ENCODE measurements at places on chromosomes 2 and 18.

DNA sequence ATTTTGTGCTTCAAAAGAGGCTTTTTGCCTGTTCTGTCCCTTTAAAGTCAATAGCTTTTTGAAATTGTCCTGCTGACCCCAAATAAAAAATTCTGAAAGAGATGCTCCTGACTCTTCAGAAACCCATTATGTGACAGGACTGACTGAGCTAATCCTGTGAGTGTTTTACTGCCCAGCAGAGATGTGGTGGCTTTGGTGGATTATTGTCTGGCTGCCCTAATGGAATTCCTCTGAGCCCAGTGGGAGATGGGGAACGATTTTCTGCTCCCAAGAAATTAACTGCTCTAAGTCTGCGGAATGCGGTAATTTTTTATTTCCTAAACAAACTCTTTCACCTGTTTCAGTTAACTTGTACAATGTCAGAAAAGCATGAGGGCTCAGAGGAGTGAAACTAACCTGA, 258.2 kb downstream of the IKZF2 start:
- no peak for DNase-seq

GRCh38 chr2:193627187-193627926, 1432.6 kb upstream of the TMEFF2 start:
- DNase-seq = no peak

- no peak for DNase-seq
Observed at GRCh38 chr18:13231151-13231550, 12.6 kb downstream of the LDLRAD4 start.

- DNase-seq = peak; percentile 38
Observed at GRCh38 chr2:126527836-126528490, 128.0 kb upstream of the GYPC start.

DNA sequence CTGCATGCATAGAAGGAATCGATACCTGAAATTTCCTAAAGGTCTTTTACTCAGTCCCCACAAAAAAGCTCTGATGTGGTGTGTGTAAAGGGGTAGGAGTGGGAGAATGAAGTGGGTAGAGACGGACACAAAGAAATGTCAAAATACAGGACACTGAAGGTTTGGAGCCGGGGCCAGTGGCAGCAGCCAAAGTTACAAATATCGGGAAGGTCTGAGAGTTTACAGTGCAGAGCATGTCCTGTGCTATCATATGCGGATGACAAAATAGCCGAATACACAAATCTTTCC, 89.9 kb upstream of the STON1 start:
- no peak for DNase-seq

DNA sequence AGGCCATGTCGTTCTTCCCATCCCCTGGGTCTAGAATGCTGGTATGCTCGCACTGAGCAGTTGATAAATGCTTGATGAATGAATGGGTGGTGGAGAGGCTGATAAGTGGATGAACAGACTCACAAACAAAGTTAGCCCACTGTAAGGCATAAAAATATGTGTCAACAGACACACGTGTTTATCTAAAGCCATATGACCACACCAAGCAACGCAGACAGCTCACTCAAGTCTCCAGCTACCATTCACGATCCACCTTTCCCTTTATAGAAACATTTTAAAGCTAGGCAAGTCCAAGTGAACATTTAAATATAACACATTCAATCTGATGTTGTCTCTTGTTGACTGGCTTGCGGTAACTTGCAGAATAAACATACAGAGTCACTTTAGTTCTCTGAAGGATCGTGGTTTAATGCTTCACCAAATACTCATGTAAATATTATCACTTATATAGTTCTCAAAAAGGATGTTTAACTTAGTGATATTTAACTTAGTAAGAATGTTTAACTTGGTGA, 105.5 kb downstream of the NOL10 start:
- DNase-seq = no peak

DNA sequence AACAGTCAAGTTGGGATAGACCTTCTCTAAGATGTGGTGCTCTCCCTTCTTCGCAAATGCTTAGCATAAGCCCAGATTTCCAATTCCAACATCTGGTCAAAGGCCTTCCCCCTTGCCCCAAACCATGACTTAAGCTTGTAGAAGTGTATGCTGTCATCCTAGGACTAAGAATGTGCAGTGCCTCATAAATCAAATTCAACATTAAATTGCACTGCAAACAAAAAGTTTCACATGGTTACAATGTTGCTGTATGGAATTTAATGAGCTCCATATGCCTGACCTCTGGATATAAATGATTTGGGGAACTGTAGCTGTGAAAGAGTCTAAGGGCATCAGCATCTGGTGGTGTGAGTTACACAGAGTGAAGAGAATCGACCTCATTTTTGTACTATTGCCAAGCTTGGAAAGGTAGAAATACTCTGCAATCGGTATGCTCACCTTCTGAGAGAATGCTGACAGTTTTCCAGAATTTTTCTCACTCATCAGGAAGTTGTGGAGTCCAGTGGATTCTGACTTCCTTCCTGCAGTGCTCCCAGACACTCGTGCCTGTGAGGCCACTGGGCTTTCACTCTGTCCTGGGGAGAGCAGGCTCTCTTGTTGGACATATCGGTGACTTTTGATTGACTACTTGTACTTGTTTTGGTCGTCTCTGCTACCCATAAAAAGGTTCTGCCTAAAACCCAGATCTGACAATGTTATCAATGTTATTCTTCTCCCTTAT, 40.6 kb downstream of the FASTKD2 start:
- no peak for DNase-seq

Measured in activated effector memory CD4-positive, alpha-beta T cell treated with Interleukin-2 at 50 U/mL for 16 hours (primary cell).